Stimulated activated CD4-positive, alpha-beta T cell treated with anti-CD3 and anti-CD28 coated beads, TNF-alpha, amount 100 ng/mL, for 48 hours (primary cell): ENCODE measurements at places on chromosomes 7 and 10.
A peak's percentile ranks its signal among the peaks of the same experiment; 100 is the strongest.

- DNase-seq: no peak
Measured at GRCh38 chr10:29648983-29649268, 14.2 kb upstream of the SVIL start.

DNA sequence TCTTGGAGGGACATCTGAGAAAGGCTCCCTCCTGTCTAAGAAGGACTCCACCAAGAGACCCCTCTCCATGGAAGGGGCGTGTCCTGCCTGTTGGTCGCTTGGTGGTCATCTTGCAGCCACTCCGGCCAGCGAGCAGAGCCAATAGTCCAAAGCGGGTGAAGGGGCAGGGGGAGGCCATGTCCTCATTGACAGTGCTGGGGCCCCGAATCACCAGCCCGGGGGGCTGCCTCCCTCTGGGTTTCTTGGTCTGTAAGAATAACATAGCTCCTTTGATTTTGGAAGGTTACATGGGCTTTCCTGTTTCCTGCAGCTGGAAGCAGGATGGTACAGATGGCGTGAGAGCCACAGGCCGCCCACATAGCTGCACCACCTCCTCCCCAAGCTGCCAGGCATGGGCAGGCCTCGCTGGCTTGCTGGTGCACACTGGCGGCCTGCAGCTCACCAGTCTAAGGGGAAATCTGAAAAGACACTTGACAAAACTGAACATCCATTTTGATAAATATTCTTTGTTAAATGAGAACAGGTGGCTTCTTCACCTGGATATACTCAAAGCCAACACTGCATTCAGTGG is 105.8 kb downstream of the ARHGAP22 start:
- DNase-seq: no peak

DNA sequence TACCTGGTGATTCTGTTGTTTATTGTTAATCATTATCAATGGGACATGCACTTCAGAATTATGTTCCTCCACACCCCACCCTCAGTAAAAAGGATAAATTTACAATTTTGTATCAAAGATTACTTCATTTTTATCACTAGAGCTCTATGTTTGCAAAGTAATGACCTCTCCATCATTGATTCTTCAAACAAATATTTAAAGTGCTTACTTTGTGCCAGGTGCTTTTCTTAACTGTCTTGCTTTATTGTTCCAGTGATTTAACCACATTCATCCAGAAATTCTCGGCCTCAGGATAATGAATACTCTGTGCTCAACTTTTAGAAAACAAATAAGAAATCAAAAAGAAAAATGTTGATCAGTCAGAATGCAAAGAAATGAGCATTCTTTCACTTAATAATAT is 144.9 kb upstream of the FOXP2 start:
- no peak for DNase-seq

DNA sequence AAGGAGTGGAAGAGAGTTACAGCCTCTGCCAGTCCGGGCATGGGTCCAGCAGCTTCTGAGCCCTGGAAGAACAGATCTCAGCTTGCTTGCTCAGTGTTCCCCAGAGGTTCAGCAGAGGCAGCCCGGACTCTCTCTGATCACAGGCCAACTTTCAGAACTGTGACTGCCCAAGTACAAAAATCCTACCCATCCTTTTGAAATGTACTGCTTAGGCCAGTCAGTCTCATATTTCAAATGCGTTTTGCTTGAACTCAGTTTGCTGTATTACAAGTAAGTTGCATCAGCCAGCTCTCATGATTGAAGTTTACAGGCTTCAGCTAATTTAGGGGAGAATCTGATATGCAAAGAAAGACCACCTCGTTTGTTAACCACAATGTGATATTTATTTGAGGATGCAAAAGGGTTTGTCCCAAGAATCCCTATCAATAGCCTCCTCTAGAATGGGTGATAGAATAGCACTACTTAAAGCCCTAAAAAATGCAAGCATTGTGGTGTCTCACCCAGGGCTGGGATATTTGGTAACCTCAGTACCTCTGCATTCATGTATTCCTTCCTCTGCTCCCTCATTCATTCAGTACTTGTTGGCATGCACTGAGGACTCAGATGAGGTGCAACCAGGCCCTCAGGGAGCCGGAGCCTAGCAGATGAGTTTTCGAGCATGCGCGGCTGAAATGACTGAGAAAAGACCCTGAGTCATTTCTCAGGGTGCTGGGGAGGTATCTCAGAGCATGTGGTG is 7.0 kb downstream of the AIMP2 start:
- peak; percentile 8 for DNase-seq

DNA sequence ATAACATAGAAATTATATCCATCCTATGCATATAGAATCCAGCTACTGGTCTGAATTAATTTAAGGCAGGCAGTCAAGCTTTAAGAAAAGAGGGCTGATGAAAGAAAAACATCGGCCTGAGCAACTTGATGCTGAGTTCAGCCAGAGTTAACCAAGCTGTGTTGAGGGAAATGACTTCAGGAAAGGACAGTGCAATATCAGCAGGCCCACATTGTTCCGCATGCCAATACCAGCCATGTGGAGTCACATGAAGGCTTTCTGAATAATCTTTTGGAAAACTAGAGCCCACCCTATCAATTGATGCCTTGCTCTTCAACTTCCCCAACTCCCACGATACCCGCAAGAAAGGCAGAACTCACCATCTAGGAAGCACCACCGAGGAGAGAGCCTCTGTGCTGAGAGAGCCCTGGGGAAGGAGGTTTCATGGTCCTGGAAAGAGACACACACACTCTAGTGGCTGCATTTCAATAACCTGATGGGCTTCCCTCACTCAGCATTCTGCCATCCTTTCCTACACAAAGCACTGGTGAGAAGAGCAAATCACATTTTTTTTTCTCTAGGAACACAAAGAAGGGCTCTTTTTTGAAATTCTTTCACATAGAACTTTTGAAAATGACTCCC is 125.8 kb upstream of the PTN start:
- DNase-seq: no peak

DNA sequence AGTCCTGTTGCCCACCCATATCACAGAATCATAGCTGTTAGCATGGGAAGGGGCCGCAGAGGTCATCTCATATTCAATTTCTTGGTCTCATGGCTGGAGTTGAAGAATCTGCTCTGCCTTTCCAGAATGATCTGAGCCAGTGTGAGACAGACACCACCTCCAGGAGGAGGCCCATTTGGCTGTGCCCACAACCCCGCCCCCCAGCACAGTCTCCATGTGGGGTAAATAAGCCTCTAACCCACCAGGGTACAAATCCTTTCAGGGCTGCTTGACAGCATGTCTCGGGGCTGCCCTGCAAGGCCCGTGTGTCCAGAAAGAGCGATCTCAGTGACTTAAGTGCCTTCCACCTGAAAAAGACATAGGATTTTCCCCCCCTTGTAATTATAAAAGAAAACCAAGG is 137.5 kb downstream of the DLG5 start:
- DNase-seq: no peak
